ENCODE measurements at places on chromosomes 16 and 17.

GRCh38 chr16:69201787-69202186 lies 14.8 kb downstream of the SNTB2 start:
- DNase-seq, result no peak

GRCh38 chr17:75228847-75229246 lies 23.4 kb downstream of the NUP85 start:
- no peak for DNase-seq

GRCh38 chr17:38428112-38428642 lies at the start of gene ARHGAP23:
ARHGAP23 (plus strand) TSS chr17:38428464; CDS start chr17:38428486, 22 bp downstream.
- no peak for DNase-seq

DNA sequence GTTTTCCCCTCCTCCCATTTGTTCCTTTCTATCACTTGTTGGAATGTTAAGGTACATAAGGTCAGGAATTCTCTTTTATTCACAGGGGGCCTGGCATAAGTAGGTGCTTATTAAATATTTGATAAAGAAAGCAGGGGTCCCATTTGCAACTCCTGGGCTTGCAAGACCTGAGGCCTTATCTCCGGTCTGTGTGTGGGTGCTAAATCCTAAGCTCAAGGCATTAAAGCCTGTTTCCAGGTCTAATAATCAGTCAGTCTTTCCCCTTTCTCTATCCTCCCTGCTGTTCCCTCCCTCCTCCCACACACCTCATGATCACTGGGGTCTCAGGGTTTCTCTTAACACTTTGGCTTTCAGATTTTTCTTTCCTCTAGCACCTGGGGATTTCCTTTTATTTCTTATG lies 17.1 kb downstream of the NTN1 start:
- no peak for DNase-seq

GRCh38 chr17:76727745-76728456 lies 1.3 kb downstream of the METTL23 start:
- no peak for DNase-seq

- DNase-seq, result no peak
These were observed 156.0 kb downstream of the CDH13 start for GRCh38 chr16:82782715-82783251.

DNA sequence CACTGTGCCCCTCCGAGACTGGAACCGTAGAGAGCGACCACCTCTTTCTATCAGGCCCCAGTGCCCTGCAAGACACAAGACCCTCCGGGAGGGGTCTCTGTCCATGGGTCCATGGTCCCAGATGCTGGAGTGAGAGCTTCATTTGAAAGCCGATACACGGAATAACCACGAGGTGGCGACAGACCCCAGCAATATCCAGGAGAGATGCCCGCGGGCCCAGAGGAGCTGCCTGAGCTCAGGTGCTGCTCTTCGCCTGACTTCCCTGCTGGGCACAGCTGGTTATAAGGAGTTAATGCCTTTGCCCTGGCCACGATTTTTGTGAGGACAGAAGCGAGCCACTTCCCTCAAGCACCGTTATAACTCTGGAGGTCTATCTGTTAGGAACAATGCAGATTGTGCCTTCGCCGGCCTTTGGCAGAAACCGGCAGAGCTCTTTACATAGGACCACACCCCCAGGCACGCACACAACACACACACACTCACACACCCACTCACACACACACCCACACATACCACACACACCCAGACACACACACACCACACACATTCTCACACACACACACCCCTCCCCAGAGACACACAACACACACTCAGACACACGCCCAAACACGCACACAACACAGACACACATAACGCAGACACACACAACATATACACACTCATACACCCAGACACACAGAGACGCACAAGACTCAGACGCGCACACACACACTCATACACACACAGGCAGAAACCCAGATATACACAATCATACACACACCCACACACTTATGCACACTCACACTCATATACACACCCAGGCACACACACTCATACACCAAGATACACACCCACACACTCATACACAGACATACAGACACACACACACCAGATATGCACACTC lies 436.4 kb downstream of the SOX9 start:
- no peak for DNase-seq

DNA sequence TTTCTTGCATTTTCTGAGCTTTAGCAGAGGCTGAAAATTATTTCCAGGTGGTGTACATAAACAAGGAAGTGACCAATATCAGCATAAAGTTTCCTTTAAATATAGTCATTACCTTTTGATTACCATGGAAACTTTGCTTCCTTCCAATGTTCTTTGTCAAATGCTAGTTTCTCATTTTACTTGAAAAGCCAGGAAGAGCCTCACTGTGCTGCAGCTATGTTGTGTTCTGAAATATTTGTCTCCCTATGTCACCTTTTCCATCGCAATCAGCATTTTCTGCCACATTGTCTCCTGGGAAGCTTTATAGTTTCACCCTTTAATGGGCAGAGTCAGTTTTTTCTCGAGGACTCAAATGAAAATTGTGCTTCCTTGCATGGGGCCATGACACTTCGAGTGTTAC lies 496.0 kb downstream of the CDH8 start:
- no peak for DNase-seq

DNA sequence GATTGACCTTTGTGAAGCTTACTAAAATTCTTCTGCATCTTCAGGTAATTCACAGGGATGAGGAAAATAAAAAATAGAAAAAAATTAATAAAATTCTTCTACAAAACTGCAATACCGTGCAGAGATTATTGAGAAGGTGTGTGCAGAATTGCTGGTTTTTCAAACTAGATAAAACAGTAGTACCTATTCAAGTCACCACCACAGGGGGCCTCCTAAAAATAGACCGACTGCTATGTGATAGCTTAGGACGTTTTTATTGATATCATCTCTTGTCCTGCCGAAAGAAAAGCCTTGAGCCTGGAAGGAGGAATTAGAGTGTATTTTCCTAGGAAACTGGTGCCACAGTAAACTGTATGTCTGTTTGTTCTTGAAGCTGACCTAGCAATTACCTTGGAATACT lies 325.9 kb downstream of the ZFHX3 start:
- DNase-seq, result no peak
